Memory B cell (primary cell): ENCODE measurements at places on chromosomes 4 and X.

- no peak for DNase-seq
These were observed 260.1 kb upstream of the EDNRA start for GRCh38 chr4:147220833-147221232.

DNA sequence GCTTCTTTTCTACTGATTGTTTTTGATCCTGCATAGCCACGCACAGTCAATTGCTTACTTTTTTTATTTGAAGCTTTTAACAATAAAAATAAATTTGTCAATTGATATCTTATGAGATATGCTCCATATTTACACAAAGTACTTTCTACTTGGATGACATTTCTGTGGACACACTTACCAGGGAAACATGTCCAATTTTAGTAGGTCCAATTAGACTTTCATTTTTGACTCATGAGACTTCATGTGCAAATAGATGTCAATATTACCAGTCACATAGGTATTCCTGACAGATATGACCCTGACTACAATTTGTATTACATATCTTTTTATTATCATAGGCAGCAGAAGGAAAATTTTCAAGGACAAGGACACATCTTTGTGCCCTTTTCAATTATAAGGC, 219.9 kb upstream of the ANKRD50 start:
- DNase-seq, result no peak

DNA sequence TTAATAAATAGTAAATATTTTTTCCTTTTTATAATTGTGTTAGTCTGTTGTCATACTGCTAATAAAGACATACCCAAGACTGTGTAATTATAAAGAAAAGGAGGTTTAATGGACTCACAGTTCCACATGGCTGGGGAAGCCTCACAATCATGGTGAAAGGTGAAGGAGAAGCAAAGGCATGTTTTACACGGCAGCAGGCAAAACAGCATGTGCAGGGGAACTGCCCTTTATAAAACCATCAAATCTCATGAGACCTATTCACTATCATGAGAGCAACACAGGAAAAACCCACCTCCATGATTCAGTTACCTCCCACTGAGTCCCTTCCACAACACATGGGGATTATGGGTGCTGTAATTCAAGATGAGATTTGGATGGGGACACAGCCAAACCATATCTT, 45.8 kb upstream of the TMPRSS11B start:
- no peak for DNase-seq

DNA sequence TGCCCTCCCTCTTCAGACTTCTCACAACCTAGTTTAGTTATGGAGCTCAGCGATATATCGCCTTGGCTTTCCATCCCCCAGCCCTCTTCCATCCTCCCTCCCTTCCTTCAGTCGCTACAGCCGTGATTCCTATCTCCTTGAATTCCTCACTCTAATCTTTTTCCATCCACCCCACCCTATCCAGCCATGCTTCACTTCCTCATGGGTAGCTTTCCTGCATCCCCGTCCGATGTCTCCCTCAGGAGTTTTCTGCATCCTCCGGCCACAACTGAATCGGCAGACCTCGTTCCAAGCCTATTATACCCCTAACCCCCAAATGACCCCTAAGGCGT, 456 bp downstream of the SNX12 start:
- no peak for DNase-seq

DNA sequence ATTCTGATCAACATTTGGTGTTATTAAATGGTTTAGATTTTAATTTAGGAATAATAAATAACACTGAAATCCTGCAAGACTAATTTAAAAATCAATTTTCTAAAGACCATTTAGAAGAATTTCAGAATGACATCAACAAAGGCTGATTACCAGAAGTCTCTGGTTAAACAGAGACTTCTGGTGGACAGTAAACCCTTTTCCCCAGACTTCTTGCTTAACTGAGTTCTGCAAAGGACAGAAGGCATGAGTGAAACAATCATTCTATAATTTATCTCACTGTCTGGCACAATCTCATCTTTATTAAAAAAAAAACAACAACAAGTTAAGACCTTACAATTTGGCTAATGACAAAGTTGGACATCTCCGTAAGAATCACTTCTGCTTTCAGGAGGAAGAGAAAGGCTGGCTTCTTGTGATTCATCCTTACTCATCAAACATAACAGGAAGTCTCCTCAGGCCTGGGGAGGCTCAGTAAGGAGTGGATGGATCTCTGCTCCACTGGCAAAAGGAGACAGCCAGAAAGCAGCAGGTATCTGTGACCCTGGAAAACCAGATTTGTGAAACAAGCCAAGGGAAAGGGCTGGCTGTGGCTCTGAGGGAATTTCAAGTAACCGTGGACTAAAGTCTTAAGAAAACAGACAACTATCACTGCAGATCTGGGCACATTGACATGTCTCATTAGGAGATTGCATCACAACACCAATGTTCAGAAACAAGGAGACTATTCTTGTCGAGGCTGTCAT, 908 bp upstream of the TLR6 start:
- DNase-seq, result no peak

GRCh38 chr4:26061248-26061986, 147.4 kb downstream of the SMIM20 start:
- DNase-seq, result no peak

DNA sequence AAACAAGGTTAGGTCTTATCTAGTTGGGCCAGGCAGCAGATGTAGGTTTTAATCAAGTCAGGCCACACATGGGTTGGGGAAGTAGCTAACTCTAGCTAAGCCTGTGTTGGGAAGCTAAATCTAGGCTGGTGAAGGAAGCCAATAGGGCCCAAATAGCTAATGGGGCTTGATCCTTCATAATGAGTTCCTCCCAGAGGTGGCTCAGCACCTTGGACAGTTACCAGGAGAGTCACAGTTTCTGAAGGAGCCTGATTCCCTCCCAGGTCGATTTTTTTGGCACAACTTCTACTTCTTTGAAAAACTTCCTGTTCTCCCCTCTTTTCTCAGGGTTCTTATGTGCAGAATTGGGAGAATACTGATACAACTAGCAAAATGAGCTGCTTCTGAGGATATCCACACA, 242.5 kb upstream of the PRPS2 start:
- no peak for DNase-seq

GRCh38 chrX:152932144-152932543, 34.3 kb downstream of the ZNF185 start:
- no peak for DNase-seq

DNA sequence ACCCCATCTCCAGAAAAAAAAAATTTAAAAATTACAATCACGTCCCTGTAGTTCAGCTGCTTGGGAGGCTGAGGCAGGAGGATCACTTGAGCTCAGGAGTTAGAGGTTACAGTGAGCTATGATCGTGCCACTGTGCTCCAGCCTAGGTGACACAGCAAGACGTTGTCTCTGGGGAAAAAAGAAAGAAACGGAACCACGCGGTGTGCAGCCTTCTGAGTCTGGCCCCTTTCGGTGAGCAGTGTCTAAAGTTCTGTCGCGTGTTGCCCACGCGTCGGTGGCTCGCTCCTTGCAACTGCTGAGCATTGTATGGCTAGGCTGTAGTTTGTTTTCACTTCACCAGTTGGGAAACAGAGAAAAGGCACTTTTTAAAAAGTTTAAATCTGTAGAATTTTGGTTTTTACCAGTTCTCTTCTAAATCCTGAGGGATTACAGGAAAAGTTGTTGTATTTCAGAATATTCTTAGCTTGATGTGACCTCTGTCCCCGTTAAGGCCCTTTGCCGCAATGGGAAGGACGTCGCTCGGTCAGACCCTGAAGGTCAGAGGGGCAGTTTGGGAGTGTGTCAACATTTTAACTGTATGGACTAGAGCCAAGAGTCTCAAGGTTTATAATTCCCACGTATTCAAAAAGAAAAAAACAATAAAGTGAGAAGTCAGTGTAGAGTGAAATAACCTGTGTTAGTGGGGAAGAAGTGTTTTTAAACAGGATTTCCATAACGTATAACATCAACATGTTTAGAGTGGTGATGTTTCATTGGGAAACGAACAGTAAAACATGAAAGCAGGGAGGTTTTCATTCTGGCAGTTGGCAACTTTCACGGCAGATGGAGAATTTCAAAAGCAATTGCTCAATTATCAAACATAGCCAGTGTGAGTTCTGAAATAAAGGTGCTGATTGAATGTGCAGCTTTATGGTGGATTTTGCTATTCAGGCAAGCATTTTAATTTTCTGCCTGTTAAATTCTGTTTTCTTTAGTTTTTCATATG, 45.8 kb upstream of the MSANTD1 start:
- DNase-seq, result no peak

GRCh38 chrX:16113978-16114565, 9.3 kb upstream of the GRPR start:
- no peak for DNase-seq

GRCh38 chr4:65170768-65171514, 499.3 kb downstream of the EPHA5 start:
- DNase-seq, result no peak

GRCh38 chrX:3582451-3582850, 131.0 kb downstream of the PRKX start:
- DNase-seq, result no peak

DNA sequence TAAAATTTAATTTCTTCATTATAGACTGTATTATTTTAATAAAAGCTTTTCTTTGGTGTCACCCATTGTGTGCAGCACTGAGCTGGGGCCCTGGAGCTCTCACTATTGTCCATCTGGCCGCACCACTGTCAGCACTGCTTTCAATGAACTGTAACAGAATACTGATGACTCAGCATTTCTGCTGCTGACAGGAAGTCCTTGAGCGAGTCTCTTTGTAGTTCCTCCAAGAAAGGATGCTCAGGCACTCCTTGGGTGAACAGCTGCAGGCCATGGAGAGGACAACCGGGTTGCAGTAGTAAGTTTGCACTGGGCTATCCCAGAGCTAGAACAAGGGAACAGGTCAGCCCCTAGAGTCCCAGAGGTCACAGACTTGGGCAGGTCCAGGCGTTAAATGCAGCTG, 81.6 kb downstream of the SORBS2 start:
- no peak for DNase-seq

- no peak for DNase-seq
These were observed 24.9 kb downstream of the LHFPL1 start for GRCh38 chrX:112654871-112655270.

DNA sequence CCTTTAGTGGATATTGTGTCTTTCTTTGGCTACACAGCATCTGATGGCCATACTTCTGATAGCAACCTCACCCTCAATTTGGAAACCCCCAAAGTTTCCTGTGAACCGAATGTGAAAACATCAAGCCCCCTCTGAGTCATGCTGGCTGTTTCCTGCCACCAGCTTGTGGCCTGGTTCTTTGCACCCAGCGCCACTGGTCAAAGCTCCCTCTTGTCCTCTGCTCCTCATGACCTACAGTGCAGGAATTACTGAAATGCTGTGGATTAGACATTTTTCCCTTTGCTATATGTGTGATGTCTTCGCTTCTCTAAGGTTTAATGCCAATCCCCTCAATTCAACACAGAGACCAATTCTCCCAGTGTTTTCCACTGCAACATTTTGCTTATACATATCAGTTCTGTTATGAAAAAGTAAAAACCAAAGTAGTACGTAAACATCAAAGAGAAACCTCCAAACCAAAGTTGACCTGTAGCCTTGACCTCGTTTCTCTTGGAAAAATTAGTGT, 224.0 kb upstream of the TENM3 start:
- DNase-seq, result no peak

GRCh38 chrX:155215443-155216178, 649 bp upstream of the VBP1 start:
- DNase-seq, result no peak

DNA sequence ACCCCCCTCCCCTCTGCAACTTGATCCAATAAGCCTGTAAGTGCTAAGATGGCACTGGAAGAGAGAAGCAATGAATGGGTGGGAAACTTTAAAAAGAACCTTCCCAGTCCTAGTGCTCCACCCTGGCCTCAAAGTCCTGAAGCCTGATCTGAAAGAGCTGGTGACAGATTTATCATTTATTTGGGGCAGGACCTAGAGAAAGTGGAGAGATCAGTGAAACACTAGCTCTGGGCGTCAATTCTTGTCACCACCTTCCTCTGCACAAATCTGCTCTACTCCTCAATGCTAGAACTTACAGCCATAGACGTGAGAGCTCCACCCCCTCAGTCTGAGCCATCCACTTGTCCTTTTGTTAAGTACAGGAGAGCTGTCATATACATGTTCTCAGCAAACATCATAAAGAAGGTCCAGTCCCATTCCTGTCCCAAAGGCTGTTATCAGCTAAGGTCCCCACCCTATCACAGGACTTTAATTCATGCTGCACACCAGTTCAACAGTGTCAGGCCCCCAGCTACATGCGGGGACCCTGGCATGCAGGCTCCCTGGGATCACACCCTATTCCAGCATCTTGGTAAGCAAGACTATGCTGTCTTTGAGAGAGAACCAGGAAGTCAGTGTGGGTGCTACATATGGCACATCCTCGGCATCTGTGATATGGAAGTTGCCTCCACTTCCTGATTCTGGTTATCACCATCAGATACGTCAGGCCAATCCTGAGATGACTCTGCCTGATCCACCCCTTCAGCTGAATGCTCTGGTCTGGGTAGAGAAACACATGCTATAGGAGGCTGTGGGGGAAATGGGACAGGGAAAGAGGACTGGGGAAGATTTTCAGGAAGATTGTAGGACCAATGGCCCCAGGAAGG, 2.3 kb downstream of the P2RY4 start:
- no peak for DNase-seq

DNA sequence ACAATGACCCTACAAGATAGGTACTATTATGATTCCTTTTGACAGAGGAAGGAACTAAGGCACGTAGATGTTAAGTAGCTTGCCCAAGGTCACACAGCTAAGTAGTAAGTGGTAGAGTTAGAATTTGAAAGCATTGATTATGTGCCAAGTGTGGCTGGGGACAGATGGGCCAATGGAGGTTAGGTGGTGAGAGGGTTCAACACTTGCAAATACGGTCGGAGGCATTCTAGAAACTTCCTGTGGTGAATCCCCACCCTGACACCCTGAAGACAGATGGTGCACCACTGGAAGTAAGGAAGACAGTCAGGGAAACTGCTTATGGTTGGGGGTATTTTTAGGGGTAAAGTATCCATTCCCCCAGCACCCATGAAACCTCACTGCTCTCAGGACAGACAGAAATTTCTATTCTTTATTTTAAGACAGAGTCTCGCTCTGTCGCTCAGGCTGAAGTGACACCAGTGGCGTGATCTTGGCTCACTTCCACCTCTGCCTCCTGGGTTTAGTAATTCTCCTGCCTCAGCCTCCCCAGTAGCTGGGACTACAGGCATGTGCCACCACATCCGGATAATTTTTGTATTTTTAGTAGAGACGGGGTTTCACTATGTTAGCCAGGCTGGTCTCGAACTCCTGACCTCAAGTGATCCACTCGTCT, 142.5 kb downstream of the RASL11B start:
- no peak for DNase-seq

- peak; percentile 32 for DNase-seq
These were observed 1.6 kb downstream of the REST start for GRCh38 chr4:56909086-56909894.

GRCh38 chr4:40300371-40301162, 34.6 kb upstream of the CHRNA9 start:
- DNase-seq, result no peak

GRCh38 chrX:154540897-154541535, 5.6 kb downstream of the G6PD start:
- no peak for DNase-seq
